Endodermal cell (in vitro differentiated cells): ENCODE measurements at places on chromosomes 3 and 15. TPM values are rescaled to one million over a fixed set of nuclear protein-coding genes. Genes with fewer than 3 reads are reported as not detected.

The LTK gene
- 0.35 to 0.59 TPM (median 0.44 TPM) in 3 replicates for total RNA-seq

The DPPA4 gene
- total RNA-seq, result 117 to 154 TPM (median 132 TPM) in 3 replicates

The SLC7A14 gene
- 0.29 to 0.96 TPM (median 0.36 TPM) in 3 replicates for total RNA-seq

GRCh38 chr15:101641129-101641764 lies 10.9 kb downstream of the TM2D3 start:
- H3K27me3 ChIP-seq, result no peaks in the 10 kb centered on the region
- peak; percentile 89 for DNase-seq
- H3K4me3 ChIP-seq, result no peak overlapping the region
- H3K36me3 ChIP-seq, result peaks cover 44% of the 10 kb centered on the region

- no peak overlapping the region for H3K4me3 ChIP-seq
- H3K36me3 ChIP-seq, result no peaks in the 10 kb centered on the region
- no peak overlapping the region for H3K27ac ChIP-seq
Measured at GRCh38 chr15:76064375-76064774, 4.6 kb downstream of the TMEM266 start.

GRCh38 chr15:61184431-61184830 lies 44.7 kb downstream of the RORA start:
- peaks cover 9% of the 10 kb centered on the region for H3K27me3 ChIP-seq
- no peak overlapping the region for H3K4me3 ChIP-seq
- no peak overlapping the region for H3K27ac ChIP-seq
- no peak for DNase-seq
- H3K4me1 ChIP-seq, result no peaks in the 10 kb centered on the region

DNA sequence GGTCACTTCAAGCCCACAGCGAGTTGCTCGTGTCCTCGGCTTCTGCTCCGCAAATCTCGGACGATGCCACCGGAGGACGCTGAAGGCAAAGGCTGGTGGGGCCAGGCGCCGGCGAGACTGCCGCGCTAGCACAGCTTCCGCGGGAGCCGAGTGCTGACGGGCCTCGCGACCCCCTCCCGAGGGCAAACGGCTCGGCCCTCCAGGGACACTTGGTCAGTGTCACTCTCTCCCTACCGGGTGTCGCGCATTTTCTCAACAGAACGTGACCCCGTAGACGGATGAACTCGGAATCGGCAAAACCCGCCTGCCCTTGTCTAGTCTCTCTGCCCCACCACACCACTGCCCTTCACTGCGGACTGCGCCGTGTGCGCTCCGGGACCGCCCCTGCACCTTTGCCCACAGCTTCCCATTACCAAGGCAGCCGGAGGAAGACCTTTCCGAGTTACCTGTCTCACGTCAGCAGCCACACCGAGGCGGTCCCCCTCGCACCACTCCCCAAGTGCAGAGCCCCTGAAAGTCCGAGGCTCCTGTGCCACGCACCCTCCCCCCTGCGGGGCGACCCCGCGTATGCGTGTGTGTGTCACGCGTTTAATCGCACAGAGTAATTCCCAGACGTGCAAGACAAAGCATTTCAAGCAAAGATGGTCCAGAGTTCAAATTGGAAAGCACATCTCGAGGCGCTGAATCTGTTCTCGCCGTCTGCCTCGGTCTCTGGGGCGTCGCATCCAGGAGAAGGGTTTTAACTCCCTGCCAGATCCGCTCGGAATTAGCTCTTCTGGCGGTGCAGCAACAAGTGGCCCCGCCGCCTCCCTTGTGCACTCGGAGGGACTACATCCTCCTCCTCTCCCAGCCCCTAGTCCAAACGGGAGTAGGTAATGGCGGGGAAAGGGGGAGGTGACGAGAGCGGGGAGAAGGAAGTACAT lies 245.0 kb upstream of the TOPAZ1 start:
- H3K27ac ChIP-seq, result no peak overlapping the region
- H3K4me1 ChIP-seq, result no peaks in the 10 kb centered on the region
- peak overlapping the region; percentile 75 for H3K4me3 ChIP-seq
